ENCODE measurements at places on chromosomes 3 and 15.

DNA sequence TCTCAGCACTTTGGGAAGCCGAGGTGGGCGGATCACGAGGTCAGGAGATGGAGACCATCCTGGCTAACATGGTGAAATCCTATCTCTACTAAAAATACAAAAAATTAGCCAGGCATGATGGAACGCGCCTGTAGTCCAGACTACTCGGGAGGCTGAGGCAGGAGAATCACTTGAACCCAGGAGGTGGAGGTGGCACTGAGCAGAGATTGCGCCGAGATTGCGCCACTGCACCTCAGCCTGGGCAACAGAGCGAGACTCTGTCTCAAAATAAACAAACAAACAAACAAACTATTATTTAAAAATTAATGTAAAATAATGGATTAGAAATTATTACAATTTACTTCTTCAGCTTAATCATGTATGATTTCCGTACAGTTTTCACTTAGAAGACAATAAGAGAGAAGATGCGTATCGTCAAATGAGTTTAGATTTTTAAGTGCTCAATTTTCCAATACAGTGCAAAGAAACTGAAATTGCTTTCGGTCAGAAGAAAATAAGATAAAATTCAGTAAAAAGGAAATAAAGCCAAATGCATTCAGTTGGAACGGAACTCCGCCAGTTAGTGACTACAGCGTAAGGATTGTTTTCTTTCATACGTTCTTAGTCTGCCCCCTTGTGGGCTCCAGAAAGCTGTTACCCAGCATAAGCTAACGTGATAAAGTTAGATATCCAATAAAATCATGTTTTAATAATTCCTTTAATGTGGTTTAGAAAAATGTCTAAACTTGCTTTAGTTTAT is 24.8 kb downstream of the AADAC start:
- peak; percentile 88 for DNase-seq

- peak; percentile 21 for DNase-seq
Measured at GRCh38 chr3:11655196-11655928, 11.6 kb upstream of the VGLL4 start.

- no peak for DNase-seq
Measured at GRCh38 chr3:23002836-23003732, 200.0 kb upstream of the UBE2E2 start.

DNA sequence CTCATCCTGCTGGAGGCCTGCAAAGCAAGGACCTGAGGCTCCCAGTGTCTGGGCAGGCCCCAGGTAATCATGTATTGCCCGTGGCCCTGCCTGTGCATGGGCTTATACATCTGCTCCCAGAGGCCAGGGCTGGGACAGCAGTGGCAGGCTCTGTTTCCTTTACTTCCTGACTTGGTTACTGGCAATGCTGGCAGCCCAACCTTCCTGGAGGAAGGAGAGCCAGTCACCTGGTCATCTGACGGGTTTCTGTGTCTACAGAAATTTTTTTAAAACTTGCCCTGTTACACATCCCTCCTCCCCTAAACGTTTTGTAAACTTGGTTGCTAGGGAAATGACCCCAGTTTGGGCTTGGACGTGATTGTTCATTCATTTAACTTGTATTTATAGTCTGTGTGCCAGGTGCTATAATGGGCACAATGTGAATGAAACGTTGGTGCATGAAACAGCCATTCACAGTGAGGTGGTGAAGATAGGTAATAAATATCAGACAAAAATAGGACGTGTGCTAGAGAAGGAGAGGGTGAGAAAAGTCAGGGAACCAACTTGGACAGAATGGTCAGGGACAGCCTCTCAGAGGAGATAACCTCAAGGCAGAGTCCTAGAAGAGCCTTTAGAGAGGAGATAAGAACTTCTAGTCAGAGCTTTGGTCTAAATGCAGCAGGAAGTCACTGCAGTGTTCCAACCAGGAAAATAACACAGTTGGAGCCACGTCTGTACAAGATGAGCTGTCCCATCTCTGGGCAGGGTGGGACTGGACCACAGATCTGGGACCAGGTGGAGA is 14.1 kb downstream of the TEX264 start:
- peak; percentile 29 for DNase-seq

GRCh38 chr3:60010781-60011180 is 961.0 kb upstream of the CFAP20DC start:
- peak; percentile 39 for DNase-seq

DNA sequence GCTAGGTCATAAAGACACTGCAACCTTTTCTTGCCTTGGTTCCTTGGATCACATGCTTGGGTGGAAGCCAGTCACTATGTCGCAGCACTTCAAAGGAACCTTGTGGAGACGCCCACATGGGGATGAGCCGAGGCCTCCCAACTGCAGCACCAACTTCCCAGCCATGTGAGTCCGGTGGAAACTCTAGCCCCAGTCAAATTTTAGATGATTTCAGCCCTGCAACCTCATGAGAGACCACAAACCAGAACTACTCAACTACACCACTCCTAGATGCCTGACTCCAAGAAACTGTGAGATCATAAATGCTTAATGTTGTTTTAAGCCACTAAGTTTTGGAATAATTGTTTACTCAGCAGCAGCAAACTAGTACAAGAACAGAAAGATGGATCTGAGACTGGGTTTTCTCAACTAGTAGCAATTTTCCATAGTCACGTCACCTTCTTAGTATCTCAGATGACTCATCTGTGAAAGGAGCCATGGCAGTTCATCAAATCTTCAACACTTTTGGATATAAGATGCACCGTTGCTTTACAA is 86.5 kb downstream of the MB21D2 start:
- DNase-seq: no peak

DNA sequence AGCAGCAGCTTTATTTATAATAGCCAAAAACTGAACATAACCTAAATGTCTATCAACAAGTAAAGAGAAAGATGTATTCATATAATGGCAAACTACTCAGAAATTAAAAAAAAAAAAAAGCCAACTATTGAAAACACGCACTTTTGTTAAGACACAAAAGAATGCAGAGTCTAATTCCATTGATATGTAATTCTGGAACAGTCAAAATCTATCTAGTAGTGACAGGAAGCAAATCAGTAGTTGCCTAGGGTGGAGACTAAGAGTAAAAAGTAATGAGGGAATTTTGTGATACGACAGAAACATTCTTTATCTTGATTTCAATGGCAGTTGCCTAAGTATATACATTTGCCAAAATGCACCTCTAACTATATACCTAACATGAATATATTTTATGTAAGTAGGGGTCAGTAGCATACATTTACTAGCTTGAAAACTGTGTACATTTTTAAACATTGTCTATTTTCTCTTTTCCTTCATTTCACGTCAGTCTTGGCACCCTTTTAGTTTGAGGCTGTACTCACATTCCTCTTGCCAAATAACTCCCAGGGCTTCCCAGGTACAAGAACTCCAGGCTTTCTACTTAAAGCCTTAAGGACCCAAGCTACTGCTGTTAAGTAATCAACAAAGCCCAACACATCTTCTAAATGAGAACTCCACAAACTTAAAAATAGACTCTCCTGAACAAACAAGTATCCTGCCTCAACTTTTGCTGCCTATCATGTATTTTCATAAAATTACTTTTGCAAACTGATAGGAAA is 54.7 kb downstream of the ADAM10 start:
- no peak for DNase-seq

DNA sequence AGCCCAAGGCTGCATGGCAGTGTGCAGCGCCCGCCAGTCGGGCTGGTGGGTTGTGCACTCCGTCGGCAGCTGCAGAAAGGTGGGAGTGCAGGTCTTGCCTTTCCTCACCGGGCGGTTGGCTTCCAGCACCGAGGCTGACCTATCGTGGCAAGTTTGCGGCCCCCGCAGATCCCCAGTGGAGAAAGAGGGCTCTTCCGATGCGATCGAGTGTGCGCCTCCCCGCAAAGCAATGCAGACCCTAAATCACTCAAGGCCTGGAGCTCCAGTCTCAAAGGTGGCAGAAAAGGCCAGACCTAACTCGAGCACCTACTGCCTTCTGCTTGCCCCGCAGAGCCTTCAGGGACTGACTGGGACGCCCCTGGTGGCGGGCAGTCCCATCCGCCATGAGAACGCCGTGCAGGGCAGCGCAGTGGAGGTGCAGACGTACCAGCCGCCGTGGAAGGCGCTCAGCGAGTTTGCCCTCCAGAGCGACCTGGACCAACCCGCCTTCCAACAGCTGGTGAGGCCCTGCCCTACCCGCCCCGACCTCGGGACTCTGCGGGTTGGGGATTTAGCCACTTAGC is 4.3 kb downstream of the ISL2 start:
- DNase-seq: peak; percentile 35

DNA sequence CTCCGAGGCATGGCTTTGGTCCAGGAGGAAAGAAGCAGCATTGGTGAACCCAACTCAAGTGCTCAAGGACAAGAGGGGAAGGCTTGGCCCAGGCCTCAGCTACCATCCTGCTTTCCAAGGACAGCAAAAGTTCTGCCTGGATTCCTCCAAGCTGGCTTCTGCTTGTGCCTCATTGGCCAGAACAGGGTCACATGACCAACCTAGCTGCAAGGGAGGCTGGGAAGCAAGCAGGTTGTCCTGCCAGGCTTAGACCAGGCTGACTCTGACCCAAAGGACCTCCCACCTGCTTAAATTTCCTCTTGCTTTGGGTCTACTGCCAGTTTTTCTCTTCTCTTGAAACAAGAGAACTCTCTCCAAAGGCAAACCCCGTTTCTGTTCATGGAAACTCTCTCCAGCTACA is 70.7 kb downstream of the RPN1 start:
- no peak for DNase-seq

Data from Kasumi-1 (cell line).